GM12878 (cell line): ENCODE measurements at places on chromosomes 12 and 14. TPM values are rescaled to one million over a fixed set of nuclear protein-coding genes. Genes with fewer than 3 reads are reported as not detected.

Gene SLCO1B1
- polyA plus RNA-seq, result not detected in 2 replicates

Gene RD3L
- polyA plus RNA-seq, result not detected in 2 replicates

Gene CD69
- 6.4 and 7.3 TPM in 2 replicates for polyA plus RNA-seq

Gene AMDHD1
- polyA plus RNA-seq, result 0.09 TPM in 1 of 2 replicates, not detected in the other

Gene SLC22A17
- polyA plus RNA-seq, result not detected in 2 replicates

Gene YAF2
- 22.2 and 26.9 TPM in 2 replicates for polyA plus RNA-seq

Gene PLA2G1B
- polyA plus RNA-seq, result not detected in 2 replicates

Gene ADGRD1
- polyA plus RNA-seq, result 1.9 and 2.8 TPM in 2 replicates

Gene CD163L1
- polyA plus RNA-seq, result 1.2 and 2.5 TPM in 2 replicates

GRCh38 chr12:94714378-94715114 lies 64.2 kb upstream of the TMCC3 start:
- no peak for DNase-seq

DNA sequence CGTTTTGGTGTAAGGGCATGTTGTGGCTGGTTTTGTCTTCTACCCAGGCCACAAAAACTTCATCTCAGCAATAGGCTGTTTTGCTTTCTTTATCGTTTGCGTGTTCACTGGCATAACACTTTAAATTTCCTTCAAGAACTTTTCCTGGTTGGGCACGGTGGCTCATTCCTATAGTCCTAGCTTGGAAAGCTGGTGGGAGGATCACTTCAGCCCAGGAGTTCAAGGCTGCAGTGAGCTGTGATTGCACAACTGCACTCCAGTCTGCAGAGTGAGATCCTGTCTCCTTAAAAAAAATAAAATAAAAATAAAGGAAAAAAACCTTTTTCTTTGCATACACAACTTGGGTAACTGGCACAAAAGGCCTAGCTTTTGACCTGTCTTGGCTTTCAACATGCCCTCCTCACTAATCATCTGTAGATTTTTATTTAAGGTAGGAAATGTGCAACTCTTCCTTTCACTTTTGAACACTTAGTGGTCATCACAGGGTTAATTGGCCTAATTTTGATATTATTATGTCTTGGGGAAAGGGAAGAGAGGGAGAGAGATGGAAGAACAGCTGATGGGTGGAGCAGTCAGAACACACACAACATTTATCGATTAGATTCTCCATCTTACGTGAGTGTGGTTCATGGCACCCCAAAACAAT lies 78.9 kb upstream of the PSMA6 start:
- no peak for DNase-seq

DNA sequence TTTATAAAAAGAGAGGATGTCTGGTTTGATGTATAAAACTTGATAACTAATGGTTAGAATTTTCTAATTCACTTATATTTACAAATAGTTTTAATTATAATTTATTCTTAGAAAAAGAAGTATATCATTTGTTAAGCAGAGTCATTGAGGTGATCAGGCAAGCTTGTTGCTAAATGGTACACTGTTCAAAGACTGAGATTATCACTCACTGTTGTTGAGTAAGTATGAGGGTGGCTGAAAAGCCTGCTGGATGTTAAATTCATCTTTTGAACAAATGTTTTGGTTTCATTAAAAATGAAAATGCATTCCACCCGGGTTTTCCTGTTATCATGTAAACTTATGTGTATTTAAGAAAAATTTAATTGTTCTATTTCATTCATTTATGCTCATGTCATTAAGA lies 451.8 kb downstream of the ADAMTS20 start:
- no peak for DNase-seq

- no peak for DNase-seq
These were observed 176.1 kb downstream of the ADGRD1 start for GRCh38 chr12:131129839-131130238.

GRCh38 chr14:37870170-37870569 lies 274.7 kb downstream of the TTC6 start:
- DNase-seq, result no peak

DNA sequence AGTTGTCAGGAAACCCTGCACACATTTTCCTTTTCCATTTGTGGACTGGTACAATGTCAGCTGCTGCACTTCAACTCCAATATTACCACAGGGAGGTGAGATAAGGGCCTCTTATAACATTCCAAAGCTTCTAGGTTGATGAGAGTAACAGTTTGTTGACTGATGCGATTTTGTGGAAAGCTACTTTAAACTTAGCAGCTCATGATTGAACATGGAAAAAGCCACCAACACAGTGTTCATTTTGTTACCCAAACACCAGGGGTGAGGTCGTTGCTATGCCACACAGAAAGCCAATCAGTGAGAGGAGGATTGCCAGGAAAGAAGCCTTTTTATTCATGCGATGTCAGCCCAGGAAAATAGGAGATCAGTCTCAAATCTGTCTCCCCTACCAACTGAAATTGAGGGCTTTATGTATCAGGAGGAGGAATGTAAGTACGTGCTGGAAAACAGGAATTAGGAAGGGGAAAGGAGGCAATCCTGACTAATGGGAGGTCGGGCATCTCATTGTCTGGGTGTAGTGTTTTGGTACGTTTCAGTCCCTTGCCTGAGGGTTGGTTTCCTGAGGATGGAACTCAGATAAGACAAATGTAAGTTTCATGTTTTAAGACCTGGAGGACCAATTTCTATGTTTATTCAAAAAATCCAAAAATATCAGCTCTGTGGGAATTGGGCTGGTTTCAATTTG lies 92.7 kb upstream of the PLEKHA5 start:
- no peak for DNase-seq

GRCh38 chr12:6376870-6377666 lies 1.7 kb upstream of the SCNN1A start:
- DNase-seq, result no peak

- DNase-seq, result no peak
These were observed 94.3 kb upstream of the PDE3A start for GRCh38 chr12:20274008-20274407.

GRCh38 chr12:13340149-13340548 lies 143.6 kb downstream of the EMP1 start:
- DNase-seq, result no peak

- no peak for DNase-seq
These were observed 16.8 kb downstream of the SLC8B1 start for GRCh38 chr12:113318046-113318656.

- DNase-seq, result no peak
These were observed 43.3 kb upstream of the RASSF3 start for GRCh38 chr12:64566831-64567517.

GRCh38 chr12:122250536-122250935 lies 15.8 kb downstream of the VPS33A start:
- DNase-seq, result no peak

GRCh38 chr14:102272392-102272791 lies 32.6 kb downstream of the MOK start:
- no peak for DNase-seq

DNA sequence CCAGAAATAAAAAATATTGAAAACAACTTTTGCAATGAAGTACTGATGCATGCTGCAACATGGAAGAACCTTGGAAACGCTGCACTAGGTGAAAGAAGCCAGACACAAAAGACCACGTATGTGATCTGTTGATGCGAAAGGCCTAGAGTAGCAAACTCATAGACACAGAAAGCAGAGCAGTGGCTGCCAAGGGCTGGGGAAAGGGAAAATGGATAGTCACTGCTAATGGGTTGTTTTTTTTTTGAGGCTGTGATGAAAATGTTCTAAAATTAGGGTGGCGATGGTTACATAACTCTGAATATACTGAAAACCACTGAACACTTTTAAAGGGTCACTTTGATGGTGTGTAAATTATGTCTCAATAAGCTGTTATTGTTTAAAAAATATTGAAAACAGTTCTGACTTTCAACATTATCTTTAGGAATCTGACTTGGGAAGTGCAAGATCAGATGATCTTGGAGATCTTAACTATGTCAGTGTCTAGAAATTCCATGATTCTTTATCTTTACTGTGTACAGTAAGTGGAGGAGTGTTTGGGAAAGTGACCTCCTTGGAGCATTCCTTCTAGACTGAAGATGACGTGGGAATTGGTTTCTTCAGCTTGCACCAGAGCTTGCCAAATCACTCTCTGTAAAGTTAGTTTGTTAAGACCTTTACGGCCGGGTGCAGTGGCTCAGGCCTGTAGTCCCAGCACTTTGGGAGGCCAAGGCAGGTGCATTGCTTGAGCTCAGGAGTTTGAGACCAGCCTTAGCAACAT lies 12.4 kb downstream of the MLXIP start:
- DNase-seq, result no peak

DNA sequence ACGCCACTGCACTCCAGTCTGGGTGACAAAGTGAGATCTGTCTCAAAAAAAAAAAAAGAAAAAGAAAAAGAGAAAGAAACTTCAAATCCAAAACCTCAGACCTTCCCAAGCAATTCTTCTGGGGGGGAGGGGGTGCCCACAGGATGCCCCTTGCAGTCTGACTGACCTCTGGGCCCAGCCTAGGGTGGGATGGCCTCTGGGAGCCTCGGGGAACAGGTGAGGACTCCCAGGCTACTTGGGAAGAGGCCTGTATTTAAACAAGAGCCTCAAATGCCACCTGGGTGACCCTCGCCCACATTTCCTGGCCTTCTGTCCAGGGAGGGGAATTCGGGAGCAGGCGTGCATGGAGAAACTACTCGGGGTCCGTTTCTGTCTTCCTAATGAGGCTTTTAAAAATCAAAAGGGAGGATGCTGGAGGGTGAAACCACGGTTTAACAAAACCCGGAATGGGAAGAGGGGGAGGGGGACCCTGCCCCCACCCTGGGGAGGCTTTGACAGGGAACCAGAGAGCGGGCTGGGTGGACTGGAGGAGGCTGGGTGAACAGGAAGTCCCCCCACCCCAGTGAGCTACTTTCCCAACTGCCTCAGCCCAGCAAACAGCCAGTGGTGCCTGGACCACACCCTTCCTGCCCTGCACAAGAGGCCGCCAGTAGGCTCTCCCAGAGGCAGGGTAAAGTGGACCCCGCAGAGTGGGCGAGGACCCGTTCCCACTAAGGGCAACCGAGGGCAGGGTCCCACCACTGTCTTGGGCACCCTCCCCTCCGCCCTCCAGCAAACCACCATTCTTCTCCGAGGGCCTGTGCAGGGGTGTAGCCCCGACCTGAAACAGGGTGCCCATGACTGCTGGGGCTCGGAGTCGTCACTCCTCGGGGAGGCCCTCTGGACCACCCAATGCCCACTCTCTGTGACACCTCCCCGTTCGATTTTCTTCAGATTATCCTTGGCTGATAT lies 1.5 kb upstream of the FBRSL1 start:
- no peak for DNase-seq

- no peak for DNase-seq
These were observed 5.3 kb upstream of the TSPAN8 start for GRCh38 chr12:71162832-71163763.

- DNase-seq, result no peak
These were observed 8.6 kb downstream of the NANOG start for GRCh38 chr12:7797698-7798398.

DNA sequence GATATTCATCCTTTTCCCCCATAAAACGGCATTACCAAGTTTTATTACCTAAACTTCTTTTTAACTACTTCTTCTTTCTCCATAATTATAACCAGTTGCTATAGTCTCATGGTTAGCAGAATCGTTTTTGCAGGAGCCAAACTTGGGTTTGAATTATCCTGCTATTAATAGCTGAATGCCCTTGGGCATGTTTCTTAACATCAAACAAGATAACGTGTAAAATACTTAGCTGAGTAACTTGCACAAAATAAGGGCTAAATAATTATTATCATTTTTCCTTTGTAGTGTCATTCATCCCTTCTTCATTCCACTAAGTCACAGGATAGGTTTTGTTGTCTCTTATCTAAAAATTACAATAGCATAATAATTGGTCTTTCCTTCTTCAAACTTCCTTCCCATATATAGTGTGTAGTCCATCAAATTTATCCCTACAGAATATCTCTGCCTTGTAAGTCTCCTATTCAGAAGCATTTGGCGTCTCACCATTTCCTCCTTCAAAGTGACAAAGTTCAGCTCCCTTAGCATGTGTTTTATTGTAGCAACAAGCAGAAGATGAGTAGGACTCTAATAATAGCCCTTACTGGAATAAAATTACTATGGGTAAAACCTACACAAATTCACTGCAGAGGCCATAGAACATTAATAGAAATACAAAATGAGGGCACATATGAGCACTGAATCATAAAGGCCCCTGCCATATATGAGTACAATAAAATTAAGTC lies 63.8 kb downstream of the FAR2 start:
- DNase-seq, result no peak

DNA sequence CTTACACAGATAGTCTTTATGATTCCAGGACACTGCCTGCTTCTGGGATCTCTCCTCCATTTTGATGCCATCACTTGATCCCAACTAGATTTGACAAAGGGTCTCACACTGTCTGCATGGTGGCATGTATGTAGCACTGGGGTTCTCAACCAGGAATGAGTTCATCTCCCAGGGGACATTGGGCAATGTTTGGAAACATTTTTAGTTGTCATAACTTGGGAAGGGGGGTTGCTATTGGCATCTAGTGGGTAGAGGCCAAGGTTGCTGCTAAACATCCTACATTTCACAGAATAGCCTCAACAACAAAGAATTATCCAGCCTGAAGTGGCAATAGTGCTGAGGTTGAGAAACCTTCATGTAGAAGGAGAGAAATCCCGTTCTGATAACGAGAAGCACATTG lies 376.2 kb downstream of the DPF3 start:
- no peak for DNase-seq

DNA sequence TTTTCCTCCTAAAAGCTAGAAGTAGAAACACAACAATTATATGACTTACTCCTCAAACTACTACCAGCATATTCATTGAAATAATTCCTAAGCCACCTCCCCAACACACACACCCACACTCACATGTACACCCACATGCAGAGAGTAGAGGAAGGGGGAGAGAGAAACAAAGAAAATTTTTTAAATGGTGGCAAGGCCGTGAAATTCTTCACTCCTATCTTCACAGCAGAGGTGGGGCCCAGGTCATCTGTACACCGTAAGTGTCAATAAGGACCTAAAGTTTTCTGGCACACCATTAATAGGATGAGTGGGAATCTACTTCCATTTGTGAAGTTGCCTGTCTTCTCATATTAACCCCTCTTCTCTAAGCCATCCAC lies 73.9 kb upstream of the EGLN3 start:
- no peak for DNase-seq
